ENCODE measurements at places on chromosomes 2 and 18.

GRCh38 chr2:85852937-85853498, 35.8 kb downstream of the ST3GAL5 start:
- no peak for DNase-seq

DNA sequence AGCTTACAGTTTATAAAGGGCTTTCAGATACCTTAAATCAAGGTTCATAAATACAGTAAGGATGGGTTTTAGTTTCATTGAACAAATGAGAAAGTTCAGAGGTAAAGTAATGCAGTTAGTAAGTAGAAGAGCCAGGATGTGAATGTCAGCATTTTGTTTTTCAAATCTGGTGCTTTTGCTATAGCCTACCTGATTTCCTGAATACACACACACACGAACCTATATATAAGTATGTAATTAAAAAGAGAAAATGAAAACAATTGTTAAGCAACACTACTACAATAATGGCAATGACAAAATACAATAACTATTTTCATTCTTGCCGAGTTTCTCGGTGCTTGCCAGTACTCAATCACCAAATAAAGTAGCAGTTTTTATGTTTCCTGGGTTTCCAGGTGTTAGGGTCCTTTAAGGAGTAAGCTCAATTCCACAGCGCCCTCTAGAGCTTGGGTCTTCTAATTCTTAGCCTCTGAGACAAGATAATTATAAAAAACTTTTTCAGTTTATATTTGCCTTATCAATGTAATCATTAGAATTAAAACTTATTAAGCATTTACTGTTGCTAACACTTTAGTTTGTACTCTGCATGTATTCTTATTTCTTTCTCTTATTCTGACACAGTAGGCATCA, 512.9 kb upstream of the ACVR2A start:
- DNase-seq = no peak

- peak; percentile 5 for DNase-seq
Observed at GRCh38 chr2:130963196-130963848, 126.6 kb downstream of the ARHGEF4 start.

GRCh38 chr2:73993778-73994177, 9.1 kb downstream of the TET3 start:
- no peak for DNase-seq

- DNase-seq = peak; percentile 23
Observed at GRCh38 chr18:72246076-72246475, 298.1 kb downstream of the CBLN2 start.

DNA sequence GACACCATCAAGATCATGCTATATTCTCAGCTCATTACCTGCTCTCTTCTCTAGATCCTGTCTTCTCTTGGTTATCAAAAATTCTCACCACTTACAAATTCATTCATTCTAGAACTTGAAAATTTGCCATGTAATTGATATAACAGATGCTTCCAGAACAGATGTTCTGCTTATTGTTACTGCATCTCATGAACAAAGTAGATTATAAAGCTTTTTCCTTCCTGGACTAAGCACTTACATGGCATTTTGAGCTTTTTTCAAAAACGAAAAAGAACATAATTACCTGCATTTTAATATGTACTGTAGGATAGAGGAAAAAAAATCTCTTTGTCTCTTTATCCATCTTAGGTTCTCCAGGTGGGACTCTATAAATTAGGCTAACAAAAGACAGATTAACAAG, 79.6 kb upstream of the CREB1 start:
- no peak for DNase-seq

DNA sequence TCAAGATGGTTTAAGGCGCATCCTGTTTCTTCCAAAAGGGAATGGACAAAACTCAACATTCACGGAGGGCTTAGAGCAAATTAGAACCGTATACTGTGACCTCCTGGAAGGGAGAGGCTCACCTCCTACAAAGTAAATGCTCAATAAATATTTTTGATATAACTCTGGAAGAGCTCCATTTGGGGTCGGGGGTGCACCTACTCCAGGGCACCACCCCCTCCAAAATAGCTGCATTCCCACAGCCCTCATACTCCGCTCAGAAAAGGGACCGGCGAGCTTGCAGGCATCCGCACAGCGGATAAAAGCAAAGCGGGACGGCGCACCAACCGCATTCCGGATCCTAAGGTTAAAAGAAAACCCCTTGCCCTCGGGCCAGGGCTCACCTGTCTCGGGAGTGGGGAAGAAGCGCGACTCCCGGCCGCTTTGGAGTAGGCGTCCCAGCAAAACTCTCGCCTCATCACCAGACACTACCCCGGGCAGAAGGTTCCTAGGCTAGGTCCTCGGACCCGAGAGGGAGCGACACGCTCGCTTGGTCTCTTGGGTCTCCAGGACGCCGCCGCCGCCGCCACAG, 378 bp downstream of the WDPCP start:
- no peak for DNase-seq

GRCh38 chr18:46334868-46335281, 230.7 kb downstream of the HAUS1 start:
- peak; percentile 36 for DNase-seq

- DNase-seq = peak; percentile 78
Observed at GRCh38 chr18:79484661-79485621, 89.2 kb downstream of the NFATC1 start.

- DNase-seq = no peak
Observed at GRCh38 chr2:45253151-45253550, 243.9 kb upstream of the SIX2 start.

DNA sequence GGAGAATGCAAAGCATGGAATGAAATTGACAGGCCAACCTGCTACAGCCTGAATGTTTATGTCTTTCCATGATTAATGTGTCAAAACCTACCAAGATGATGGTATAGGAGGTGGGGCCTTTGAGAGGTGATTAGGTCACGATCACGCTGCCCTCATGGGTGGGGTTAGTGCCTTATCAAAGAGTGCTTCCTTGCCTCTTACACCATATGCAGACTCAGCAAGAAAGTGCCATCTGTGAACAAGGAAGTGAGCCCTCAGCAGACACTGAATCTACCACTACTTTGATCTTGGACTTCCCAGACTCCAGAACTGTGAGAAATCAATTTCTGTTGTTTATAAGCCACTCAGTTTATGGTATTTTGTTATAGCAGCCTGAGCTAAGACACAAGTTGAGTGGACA, 147.5 kb upstream of the BCL2L11 start:
- no peak for DNase-seq

DNA sequence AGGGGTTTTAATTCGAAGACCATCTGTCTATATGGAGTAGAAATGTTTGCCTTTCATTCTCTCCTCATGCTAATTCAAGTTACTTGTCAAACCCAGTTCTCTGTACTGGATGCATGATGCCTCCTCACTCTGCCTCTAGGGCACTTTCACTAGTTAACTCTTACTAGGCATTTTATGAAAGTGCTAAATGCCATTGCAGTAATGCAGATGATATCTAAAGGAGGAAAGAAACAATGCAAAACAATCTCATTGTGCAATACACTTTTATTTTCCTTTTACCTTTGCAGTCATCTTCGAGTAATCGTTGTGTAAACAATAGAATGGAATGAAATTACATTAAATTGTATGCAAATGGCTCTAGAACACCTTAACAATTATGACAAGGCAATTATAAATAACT, 293.6 kb downstream of the STK39 start:
- DNase-seq = no peak

DNA sequence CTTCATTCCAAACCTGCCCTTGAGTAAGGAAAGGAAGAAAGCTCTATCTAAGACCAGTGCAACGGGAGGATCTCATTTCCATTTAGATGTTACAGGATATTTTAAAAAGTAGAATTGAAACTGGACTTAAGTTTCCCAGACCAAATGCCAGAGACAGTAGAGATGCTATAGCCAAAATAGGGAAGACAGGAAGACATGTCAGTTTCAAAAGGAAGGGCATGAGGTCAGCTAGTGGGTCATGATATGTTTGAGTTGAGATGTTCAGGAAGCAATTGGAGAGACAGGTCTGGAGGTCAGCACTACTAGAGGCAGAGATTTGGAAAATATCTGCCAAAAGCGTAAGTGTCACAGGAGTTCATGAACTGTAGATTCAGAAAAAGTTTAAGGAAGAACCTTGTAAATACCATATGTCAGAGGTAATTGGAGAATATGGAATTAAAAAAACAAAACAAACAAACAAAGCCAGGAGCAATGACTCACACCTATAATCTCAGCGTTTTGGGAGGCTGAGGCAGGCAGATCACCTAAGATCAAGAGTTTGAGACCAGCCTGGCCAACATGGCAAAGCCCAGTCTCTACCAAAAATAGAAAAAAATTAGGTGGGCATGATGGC, 50.8 kb downstream of the EPHA4 start:
- DNase-seq = no peak

- no peak for DNase-seq
Observed at GRCh38 chr18:433298-433697, 67.2 kb downstream of the COLEC12 start.

DNA sequence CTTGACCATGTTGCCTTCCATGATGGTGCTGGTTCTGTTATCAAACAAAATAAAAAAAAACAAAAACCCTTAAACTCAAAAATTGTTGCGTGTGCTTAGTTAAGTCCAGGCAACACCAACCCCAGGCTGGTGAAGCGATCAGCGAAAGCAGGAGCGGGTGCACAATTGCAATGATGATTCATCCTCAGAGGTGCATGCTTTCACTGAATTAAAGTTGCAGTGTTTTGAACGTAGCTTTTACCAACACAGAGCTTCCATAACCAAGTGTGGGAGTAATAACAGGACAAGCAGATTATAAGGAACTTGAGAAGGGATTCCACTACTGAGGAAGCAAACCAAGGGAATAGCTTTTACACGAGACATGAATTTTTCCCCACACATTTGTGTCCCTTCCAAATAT, 39.7 kb upstream of the RAPH1 start:
- DNase-seq = no peak

DNA sequence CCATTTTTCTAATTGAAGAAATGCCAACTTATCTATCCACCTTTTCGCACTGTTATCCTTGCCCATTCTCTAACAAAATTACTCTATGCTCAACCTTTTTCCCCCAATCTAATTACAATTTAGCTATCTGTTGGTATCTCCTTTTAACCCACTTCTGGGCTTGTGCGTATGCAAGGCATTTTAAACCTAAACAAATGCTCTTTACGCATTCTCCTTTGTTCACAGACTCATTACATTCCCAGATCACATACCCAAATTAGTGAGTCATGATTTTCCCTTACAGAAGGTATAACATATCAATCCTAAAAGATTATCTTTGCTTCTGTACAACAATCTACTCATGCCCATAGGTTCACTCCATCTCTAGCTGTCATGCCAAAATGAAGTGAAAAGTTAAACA, 71.7 kb upstream of the LYPD1 start:
- DNase-seq = no peak

DNA sequence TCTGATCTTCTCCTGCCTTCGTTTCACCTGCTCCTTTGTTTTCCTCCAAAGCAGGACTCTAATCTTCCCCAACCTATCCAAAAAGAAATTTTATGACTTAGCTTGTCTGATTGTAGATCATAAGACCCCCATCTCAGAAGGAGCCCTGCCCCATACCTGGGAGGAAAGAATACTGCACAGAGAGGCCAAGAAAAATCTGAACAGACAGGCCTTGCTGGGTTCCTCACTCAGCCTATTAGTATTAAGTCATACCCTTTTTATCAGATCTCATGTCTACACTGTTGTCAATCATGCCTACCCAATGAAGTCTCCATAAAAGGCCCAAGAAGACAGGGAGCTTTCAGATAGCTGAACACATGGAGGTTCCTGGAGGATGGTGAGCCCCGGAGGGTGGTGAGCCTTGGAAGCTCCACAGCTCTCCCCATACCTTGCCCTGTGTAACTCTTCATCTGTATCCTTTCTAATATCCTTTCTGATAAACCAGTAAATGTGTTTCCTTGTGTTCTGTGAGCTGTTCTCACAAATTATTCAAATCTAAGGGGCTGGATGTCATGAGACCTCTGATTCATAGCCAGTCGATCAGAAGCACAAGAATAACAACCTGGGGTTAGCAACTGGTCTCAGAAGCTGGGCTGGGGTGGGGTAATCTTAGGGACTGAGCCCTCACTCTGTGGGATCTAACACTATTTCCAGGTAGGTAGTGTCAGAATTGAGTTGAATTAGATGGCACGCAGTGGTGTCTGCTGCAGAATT, 108.8 kb downstream of the SPOPL start:
- DNase-seq = no peak

- peak; percentile 52 for DNase-seq
Observed at GRCh38 chr2:219998107-219998506, 370.7 kb downstream of the SLC4A3 start.

DNA sequence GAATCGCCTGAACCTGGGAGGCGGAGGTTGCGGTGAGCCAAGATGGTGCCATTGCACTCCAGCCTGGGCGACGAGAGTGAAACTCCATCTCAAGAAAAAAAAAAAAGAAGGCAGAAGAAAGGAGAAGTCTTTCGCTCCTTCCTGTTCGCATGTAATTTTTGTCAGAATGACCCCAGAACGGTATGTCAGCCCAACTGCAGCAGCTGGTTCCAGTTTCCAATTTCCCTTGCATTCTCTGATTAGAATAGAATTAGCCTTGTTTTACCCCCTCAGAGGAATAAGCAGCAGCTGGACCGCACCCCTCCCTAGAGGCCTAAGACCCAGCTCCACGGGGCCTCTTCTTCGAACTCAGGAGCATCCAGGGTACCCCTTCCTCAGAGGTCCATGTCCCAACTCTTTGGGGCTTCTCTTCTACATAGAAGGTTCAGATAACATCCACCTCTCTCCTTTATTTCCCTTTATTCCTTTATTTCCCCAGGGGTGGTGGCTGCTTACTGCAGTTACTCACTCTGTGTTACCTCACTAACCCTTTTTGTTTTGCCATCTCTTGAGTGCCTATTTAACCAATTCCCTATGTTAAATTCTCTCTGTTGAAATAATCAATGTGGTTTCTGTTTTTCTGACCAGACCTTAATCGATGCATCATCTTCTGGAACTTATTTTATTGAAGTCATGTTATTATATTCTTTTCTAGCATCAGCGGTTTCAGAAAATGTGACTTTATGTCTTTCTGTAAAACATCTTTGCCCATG, 7.2 kb upstream of the PUM2 start:
- DNase-seq = no peak

GRCh38 chr2:180717588-180717987, 262.8 kb upstream of the UBE2E3 start:
- no peak for DNase-seq

DNA sequence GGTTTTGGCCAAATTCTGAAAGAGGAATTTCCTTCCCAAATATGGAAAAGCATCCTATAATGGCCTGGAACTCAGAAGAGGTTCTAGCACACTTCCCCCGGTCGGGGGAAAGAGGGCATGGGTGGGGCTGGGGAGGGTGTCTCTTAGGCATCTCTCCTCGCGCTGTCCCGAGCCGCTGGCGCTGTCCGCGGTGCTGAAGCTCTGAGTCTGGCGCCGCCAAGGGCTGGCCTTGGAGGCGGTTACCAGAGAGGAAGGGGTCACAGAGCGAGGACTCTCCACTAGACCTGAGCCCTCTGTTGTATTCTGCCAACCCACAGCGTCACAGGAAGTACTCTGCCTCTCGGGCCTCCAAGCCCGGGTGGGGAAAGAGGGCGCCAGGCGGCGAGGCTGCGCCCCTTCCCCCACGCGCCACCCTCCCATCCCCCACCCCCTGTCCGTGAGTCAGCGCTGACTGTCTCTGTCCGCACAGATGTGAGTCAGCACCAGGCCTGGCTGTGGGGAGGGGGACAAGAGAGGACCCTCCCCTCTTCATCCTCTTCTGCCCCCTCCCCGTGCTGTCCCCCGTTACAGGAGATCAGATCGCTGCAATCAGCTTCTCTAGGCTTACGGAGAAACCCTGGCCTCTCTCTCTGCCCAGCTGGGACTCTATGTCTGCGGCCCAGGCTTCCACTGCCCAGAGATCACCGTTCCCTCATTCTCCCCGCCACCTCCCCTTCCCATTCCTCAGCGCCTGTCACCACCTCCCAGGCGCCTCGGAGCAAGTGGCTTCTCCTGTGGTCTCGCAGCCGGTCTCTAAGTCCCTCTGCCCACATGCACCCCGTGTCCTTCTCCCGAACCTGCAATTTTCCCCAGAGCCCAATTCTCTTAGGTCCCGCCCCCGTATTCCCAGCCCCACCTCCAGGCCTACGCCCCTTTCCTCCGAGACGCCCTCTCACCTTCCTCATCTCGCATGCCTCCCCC, 779 bp downstream of the PTPRN start:
- peak; percentile 72 for DNase-seq
